Activated CD8-positive, alpha-beta memory T cell treated with anti-CD3 and anti-CD28 coated beads for 1 hour (primary cell): ENCODE measurements at places on chromosomes 1 and 21.

GRCh38 chr1:93177991-93178390 lies 2.2 kb downstream of the TMED5 start:
- DNase-seq: no peak

- DNase-seq: peak; percentile 59
Measured at GRCh38 chr1:6423321-6423999, 1.1 kb upstream of the ESPN start.

- DNase-seq: no peak
Measured at GRCh38 chr1:221626041-221626440, 115.8 kb downstream of the DUSP10 start.

DNA sequence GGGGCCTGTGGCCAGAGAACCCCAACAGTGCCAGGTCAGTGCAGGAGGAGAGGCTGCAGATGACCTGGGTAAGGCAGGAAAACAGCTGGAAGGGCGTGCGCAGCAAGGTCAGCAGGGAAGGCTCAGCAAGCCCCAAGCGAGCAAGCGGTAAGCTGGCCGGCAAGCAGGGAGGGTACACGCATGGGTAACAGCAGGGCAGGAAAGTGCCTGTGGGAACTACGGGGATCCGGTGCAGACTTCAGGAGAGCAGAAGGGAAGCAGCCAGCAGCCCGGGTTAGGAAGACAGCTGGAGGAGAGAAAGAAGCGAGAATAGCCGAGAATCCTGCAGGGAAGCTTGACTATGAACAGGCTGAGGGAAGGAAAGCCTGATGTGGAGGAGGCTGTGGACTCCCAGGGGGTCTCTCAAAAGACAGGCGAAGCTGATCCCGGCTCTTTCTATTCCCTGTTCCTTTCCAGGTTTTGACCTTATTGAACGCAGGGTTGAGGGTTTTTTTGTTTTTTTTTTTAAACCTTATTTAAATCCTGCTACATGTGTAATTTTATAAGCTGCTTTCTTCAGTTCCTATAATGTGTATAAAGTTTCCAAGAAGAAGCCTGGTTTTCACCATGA lies 20.9 kb downstream of the UMODL1 start:
- no peak for DNase-seq

DNA sequence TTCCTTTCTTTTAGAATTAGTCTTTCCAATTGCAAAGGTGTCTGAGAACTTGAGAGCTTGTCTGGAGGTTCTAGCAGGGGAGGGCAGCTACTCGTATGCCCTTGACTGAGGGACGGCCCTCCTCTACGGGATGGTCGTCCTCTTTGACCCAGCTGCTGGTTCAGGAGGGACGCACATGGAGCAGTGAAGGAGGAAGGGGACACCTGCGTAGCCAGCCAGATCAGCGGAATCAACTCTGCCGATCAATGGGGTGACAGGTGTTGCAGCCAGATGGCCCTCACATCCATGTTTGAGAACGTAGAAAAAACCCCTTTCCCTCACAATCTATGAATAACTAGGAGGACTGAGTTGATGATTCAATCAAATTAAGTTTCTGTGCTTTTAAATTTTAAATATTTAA lies 15.7 kb upstream of the A3GALT2 start:
- no peak for DNase-seq

GRCh38 chr1:241736387-241736786 lies 84.3 kb downstream of the WDR64 start:
- no peak for DNase-seq

DNA sequence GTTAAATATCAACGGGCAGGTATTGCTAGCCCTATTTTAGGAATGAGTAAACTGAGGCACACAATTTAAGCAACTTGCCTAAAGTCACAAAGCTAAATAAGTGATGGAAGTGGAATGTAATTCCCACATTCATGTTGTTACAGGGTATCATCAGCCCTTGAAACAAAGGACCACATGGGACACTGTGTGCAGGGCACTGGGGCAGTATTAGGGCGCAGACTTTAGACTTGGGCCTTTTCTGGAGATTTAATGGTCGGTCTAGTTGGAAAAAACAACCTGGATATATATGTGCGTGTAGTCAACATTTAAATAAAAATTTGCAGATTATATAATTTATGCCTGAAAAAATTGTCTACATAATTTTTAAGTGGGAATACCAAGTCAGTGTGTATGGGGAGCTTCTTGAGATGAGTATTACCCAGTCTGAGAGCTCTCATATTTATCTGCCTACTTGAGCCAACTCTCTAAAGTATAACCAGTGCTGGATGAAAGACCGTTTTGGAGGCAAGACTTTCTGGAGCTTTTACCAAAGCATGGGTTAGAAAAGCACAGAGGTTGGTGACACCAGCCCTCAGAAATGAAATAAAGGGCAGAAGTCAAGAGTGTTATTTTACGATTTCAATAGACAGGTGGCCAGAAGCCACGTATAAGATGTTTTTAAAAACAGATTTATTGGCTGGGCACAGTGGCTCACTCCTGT lies 1.6 kb downstream of the KDM1A start:
- DNase-seq: no peak

GRCh38 chr1:77977989-77978292 lies 931 bp downstream of the FUBP1 start:
- no peak for DNase-seq

DNA sequence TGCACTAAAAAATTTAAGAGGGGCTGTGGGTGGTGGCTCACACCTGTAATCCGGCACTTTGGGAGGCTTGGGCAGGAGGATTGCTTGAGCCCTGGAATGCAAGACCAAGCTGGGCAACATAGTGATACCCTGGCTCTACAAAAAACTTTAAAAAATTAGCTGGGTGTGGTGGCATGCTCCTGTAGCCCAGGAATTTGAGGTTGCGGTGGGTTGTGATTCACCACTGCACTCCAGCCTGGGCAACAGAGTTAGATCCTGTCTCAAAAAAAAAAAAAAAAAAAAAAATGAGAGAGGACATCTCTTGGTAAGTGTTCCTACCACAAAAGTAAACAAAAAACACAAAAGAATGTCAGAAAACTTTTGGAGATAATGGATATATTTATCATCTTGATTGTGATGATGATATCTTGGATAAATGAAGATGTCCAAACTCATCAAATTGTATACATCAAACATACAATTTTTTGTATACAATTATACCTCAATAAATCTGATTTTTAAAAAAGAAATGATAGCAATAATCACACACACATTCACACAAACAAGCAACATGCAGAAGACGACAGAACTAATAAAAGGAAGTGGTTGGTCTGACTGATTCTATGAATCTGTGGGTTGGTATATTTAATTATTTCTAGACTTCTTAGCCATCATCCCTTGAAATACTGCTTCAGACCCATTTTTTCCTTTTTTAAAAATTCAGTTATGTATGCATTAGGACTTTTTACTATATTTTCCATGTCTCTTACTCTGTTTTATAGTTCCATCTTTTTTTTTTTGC lies 465.9 kb downstream of the PLA2G4A start:
- no peak for DNase-seq

- no peak for DNase-seq
Measured at GRCh38 chr1:228001738-228002535, 4.9 kb upstream of the WNT3A start.

DNA sequence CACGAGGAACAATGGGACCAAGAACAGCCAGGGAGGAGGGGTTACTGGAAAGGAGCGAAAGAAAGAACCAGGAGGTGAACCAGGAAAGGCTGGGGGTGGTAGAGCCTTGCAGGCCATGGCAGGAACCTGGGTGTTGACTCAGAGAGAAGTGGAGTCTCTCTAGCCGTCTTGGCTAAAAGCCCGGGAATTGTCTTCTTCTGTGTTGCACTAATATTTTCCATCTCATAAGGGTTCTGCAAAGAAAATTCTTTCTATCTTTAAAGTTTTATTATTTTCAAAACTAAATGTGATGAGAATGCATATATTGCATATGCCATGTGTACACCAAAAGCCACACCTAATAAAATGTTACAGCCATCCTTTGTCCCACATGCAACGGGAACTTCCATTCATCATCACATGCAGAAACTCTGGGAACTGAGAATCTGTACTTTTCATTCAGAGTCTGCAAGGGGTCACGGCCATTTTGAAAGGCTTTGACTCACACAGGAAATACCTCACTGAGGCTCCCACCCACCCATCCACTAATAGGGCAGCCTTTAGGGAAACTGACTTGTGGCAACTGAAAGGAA lies 38.0 kb downstream of the ERG start:
- DNase-seq: no peak

DNA sequence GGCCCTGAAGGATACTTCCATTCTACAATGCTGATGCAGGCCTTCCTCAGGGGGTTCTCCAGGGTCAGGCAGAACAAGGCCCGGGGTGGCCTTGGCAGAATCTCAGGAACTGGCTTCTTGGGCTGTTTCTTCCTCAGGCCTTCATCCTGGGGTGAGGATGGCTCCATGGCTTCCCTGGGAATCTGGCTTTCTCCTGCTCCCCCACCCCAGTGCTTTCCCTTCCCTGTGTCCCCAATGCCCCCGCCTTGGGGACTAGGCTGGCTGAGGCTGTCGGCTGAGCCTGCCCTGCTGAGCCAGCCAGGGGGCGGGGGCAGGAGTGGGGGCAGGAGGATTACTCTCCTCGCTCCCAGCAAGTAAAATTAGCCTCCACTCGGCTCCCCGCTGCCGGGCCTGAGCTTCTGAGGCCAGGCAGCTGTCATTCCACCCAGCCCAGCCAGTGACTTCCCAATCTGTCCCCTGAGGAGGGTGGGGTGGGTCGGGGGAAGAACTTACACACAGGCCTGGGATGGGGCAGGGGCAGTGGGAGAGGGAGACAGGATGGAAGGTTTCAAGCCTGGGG lies at the start of gene CACNA1S:
TSS of gene CACNA1S (minus strand) at position 254 of the 559 bp plus-strand sequence. CDS start at position 167, 87 bp downstream.
- DNase-seq: no peak

- DNase-seq: no peak
Measured at GRCh38 chr1:208985231-208985630, 598.3 kb upstream of the CAMK1G start.

- DNase-seq: no peak
Measured at GRCh38 chr1:47712596-47713299, 274.9 kb downstream of the FOXD2 start.

DNA sequence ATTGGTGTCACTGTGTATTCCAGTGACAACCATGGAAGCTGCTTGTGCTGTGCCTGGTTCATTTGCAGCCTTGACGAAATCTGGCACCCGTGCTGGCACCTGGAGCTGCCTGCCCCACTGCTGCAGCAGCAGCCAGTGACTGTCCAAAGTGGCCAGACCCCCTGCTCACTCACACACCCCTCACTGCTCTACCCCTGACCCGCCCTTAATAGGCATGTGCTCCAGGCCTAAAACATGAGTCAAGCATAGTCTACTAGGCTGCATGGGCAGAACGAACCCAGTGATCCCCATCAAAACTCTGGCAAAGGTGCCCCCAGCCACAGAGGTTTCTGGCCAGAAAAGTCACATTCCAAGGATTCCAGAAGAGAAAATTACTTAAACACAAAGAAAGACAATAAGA lies 7.7 kb downstream of the PRAMEF1 start:
- no peak for DNase-seq

- no peak for DNase-seq
Measured at GRCh38 chr21:38417726-38418125, 80.6 kb downstream of the ERG start.

- DNase-seq: no peak
Measured at GRCh38 chr1:153794624-153795329, 19.6 kb downstream of the SLC27A3 start.

- DNase-seq: no peak
Measured at GRCh38 chr1:84803604-84804003, 89.4 kb downstream of the LPAR3 start.

- DNase-seq: no peak
Measured at GRCh38 chr1:46244656-46245371, 2.7 kb upstream of the RAD54L start.

- DNase-seq: no peak
Measured at GRCh38 chr1:115218699-115219098, 119.3 kb downstream of the NGF start.
